ENCODE measurements at places on chromosomes 7 and 10.

DNA sequence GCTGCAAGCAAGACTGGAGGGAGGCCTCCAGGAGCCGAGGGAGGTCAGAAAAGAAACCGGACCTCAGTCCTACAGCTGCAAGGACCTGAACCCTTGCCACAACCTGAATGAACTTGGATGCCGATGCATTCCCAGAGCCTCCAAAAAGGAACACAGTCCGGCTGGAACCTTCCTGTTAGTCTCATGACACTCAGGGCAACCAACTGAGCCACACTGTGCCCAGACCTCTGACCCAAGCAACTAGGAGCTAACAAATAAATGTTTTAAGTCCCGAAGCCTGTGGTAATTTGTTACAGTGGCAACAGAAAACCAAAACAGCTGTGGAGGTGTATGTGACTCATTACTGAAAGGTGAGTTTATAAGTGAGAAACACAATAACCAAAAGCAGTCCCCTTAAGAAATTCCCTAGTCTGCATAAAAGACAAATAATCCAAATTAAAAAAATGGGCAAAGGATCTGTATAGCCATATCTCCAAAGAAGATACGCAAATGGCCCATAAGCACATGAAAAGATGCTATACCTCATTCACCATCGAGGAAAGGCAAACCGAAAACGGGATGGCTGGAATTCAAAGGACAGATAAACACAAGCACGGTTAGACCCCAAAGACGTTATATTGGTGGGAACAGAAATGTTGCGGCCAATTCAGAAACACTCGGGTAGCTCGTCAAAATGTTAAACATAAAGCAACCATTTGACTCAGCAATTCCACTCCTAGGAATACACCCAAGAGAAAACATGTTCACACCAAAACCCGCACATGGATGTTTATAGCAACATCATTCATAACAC lies 24.8 kb downstream of the GNA12 start:
- no peak for DNase-seq

DNA sequence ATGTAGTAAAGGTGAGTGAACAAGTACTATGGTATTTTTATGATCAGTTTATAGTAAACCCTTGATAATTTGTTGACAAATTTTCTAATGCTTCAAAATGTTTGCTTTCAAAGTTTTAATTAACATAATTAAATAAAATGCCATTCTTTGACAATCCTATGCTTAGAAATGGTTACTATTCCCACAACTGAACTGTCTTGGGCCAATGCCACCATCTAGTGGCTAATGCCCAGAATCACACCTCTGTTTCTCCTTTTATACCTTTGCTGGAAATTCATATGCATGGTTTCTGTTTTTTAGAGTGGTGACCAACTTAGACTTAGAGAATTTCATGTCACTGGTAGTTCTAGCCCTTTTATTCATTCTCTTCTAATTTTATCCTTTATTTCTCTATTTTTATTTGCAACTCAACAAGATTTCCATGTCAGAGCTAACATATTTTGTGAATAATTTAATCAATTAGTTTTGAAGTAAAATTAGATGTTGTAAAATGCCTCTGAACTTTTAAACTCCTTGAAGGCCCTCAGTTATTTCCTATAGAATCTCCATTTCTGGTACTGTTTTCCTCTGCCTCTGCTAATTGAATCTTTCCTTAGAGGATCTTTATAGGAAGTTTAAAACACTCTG lies 31.1 kb downstream of the PCGF5 start:
- peak; percentile 69 for DNase-seq

GRCh38 chr10:26090762-26091161 lies 125.8 kb upstream of the GAD2 start:
- DNase-seq: no peak

DNA sequence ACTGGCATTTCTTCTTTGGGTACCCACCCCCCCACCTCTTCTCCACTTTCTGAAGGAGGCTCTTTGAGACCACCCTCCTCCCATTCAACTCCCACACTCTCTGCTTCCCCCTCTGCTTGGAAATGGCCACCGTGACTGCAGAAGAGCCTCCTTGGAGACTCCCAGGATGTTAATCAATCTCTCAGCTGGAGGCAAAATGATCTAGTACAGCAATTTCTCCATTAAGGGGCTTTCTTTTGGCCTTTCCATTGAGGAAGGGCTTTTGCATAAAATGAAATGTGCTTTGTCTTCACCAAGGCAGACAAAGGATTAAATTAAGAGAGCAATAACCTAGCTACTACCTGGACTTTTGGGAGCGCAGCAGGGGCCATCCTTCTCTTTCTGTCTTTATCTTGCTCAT lies 26.1 kb downstream of the CDHR3 start:
- DNase-seq: no peak

GRCh38 chr7:4769761-4770160 lies 5.7 kb upstream of the AP5Z1 start:
- peak; percentile 6 for DNase-seq

DNA sequence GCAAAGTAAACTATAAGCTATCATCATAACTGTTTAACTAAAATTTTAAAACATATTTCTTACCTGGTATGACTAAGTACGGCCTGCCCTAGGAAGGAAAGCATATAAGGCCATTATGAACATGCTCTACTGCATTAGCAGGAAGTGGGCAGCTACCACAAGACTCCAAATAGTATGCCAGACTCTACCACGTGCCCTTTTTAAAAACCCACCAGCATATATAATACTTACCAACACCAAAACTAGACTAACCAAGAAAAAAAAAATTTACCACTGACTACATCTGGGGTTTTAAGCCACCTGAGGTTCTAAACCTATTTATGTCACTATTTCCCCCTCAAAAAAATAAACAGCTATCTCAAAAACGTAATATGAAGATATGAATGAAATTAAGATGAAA lies 30.1 kb downstream of the NUDCD3 start:
- no peak for DNase-seq

- DNase-seq: no peak
Measured at GRCh38 chr7:87106974-87107612, 45.2 kb upstream of the DMTF1 start.

GRCh38 chr7:38703093-38703492 lies 71.9 kb upstream of the AMPH start:
- DNase-seq: no peak

DNA sequence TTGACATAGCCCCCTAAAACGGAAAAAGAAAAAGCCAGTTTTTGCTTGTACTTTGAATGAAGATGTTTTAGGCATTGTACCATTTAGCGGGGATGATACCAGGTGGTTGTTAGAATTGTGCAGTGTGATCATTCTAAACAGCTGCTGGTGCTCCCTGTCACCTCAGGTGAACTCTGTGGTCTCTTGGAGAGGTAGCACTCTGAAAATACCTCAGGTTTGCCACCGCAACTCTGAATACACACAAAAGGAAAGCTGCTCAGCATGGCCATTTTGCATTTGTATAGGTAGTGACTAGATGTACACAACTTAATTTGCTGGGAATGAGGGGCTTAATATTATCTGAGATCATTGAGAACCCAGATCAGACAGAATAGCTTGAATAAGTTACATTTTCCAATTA lies 52.6 kb downstream of the PLEKHA8 start:
- DNase-seq: no peak

DNA sequence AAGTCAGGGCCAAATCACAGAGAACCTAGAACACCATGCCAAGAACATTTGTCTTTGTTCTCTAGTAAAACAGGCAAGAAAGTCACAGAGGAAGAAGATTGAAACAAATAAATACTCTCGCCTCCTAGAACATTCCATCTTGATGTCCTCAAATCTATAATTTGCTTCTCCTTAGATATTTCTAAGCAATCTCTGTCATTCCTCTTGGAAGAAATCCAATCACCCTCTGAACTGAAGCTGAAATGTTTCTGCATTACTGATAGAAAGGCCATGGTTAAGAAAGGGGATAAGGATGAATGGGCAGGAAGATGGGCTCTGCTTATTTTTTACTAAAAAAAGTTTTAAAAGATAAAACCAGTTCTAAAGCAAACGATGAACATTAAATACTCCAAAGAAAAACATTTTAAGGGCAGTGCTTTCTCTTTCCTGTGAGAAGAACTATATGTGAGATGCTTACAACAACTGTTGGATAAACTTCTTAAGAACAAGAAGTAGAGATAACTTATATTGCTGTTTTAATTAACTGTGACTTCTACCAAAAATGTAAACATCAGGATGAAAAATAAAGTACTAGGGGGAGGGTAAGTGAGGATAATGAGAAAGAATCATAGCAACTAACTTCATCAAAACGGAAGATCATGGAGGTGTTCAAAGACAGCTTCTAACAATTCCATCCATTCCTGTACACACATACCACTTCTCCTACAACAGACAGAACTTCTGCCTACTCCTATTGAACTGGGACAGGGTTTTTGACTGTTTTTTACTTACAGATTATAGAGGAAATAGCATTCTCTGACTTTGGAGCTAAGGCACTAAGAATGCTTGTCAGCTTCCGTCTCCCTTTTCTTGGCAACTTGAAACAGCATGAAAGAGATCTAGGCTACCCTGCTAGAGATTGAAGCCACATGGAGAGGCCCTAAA lies 153.0 kb upstream of the LRRTM3 start:
- peak; percentile 4 for DNase-seq

DNA sequence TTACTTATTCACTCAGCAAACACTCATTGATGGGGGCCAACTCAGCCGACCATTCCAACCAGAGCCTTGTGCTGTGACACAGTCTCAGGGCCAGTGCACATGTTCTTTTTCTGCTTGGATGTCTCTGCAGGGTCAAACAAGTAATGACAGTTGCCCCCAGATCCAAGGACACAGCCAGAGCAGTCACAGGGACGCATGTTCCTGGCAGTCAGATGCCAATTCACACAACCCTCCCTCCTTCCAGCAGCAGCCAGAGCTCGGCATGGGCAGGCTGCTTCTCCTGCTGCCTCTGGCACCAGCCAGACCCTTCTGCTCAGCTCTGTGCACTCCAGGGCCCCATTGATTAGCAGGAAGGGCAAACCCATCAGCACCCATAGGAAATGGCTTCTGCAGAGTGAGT lies 20.3 kb downstream of the DRGX start:
- no peak for DNase-seq

DNA sequence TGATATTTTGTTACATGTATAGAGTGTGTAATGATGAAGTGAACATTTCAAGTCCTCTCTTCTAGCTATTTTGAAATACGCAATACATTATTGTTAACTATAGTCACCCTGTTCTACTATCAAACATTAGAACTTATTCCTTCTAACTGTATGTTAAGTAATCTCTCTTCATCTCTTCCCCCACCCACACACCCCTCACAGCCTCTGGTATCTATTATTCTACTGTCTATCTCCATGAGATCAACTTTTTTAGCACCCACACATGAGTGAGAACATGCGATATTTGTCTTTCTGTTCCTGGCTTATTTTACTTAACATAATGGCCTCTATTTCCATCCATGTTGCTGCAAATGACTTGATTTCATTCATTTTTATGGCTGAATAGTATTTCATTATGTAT lies 57.7 kb upstream of the EGR2 start:
- no peak for DNase-seq

DNA sequence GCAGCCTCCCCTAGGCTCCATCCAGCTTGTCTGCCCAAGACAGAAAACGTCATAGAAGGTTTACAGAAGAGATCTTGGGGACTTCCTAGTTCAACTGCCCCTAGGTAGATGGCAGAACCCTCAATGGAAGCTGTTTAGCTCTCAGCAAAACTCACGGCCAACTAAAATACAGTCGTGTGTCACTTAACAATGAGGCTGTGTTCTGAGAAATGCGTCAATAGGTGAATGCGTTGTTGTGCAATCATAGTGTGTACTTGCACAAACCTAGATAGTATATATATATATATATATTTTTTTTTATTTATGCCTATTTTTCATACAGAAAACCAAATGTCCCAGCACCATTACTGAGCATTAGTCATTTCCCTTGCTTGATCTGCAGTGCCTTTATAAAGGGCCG lies 100.4 kb upstream of the SH2B2 start:
- DNase-seq: no peak

DNA sequence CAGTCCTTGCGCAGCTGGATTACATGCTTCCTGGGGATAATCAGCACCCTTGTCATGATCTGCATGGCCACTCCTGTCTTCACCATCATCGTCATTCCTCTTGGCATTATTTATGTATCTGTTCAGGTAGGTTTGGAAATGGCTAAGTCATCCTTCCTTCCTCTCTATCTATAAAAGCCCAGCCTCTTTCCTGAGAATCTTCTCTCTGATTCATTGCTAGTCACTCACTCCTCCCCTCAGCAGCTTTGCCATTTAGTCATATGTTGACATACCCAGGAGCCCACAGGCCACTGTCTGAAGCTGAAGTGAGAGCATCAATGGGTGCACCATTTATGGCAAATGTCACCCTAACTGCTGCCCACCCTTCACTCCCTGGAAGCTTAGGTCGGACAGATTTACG lies 52.0 kb downstream of the ABCC2 start:
- DNase-seq: peak; percentile 91

DNA sequence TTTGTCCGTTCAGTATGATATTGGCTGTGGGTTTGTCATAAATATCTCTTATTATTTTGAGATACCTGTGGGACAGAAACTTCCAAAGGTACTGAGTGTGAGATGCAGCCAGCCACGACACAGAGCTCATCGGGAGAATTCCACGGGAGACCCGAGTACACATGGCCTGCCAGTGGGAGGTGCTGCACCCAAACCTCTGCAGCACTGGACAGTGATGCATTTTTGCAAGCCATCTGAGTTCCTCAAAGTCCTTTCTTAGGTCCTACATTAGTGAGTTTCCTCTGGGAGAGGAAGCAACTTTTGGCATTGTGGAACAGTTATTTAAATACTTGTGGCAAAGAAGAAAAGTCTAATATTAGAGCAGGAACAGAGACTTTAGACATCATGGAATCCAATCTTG lies 77.5 kb downstream of the ARID5B start:
- peak; percentile 29 for DNase-seq

- peak; percentile 14 for DNase-seq
Measured at GRCh38 chr7:21547501-21547900, 4.7 kb downstream of the DNAH11 start.

- DNase-seq: no peak
Measured at GRCh38 chr10:123563994-123564393, 102.2 kb upstream of the GPR26 start.

DNA sequence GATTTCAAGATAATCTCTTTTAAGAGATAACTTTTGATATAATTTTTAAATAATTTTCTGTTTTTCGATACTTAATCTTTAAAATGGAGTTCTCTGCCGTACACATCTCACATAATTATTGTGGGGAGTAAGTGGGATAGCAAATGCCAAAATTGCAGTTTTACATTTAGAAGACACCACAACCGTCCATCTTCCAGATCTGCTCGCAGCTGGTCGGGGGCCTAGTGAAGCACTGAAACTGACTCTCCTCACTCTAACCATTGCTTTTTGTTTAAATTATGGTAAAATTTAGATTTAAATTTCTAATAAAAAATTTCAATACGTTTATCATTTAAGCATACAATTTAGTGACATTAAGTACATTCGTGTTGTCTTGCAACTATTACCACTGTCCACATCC lies 94.2 kb downstream of the PRR15 start:
- no peak for DNase-seq

GRCh38 chr7:126605056-126605455 lies 647.7 kb downstream of the GRM8 start:
- DNase-seq: no peak

- DNase-seq: no peak
Measured at GRCh38 chr7:158022601-158023000, 565.0 kb downstream of the PTPRN2 start.

GRCh38 chr10:3066317-3067117 lies 831 bp upstream of the PFKP start:
- DNase-seq: no peak

Measured in EH (cell line).